ENCODE measurements at places on chromosomes 3 and 15.

GRCh38 chr3:152151216-152151876 is 117.4 kb upstream of the MBNL1 start:
- DNase-seq = no peak

- peak; percentile 74 for DNase-seq
Measured at GRCh38 chr3:14598143-14598569, 53.4 kb upstream of the CCDC174 start.

GRCh38 chr3:120767106-120767505 is 24.6 kb downstream of the GTF2E1 start:
- DNase-seq = no peak

- DNase-seq = no peak
Measured at GRCh38 chr3:131390331-131390730, 8.8 kb downstream of the NUDT16 start.

DNA sequence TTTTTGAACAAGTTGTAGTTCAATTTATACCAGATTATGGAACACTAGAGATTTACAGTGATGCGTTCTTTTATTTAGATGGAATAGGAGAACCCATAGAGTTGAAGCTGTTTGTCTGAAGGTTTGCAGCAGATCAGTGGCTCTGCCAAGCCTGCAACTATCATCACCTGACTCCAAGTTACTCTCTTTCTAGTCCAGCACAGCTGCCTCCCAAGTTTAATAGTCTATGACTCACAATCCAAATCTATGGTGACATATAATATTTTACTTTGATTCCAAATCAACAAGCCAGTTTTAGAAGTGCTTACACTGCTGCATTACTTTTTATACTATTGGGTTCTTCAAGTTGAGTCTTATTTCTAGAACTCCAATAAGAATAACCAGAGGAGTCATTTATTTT is 400.4 kb downstream of the LPP start:
- DNase-seq = no peak

GRCh38 chr3:108404368-108404767 is 106.0 kb downstream of the MYH15 start:
- no peak for DNase-seq

DNA sequence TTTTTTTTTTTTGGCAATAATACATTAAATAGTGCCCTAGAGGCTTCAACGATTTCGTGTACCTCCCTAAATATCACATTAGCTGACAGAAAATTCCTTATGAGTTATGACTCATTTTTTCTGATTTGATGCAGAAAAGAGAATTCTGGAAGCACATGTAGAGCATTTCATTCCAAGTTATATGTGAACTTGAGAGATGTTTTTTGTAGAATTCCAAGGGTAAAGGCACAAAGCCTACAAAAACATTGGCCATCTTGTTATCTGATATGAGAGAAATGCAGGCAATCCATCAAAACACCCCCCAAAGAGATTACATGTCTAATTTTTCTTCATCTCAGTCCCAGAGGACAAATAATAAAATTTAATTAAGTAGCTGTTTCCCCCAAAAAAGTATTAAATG is 6.7 kb upstream of the PFN2 start:
- no peak for DNase-seq

DNA sequence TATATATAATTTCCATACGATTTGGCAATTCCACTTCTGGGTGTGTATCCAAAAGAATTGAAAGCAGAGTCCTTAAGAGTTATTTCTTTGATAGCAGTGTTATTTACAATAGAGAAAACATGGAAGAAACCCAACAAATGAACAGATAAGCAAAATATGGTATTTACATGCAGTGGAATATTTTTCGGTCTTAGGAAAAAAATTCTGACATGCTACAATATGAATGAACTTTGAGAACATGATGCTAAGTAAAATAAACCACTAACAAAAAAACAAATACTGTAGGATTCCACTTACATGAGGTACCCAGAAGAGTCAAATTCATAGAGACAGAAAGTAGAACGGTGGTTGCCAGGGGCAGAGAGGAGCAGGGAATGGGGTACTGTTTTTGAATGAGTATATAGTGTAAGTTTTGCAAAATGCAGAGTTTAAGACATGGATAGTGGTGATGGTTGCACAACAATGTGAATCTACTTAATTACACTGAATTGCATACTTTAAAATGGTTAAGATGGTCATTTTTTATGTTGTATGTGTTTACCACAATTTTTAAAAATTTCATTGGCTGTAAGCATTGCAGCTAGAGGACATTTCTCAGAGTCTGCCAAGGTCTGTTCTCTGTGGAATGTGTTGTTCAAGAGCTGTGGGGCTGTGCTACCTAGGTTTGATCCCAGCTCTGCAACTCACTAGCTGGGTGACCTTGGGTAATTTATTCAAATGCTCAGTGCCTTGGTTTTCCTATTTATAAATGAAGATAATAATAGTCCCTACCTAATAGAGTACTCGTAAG is 122.1 kb downstream of the MEX3B start:
- DNase-seq = no peak

DNA sequence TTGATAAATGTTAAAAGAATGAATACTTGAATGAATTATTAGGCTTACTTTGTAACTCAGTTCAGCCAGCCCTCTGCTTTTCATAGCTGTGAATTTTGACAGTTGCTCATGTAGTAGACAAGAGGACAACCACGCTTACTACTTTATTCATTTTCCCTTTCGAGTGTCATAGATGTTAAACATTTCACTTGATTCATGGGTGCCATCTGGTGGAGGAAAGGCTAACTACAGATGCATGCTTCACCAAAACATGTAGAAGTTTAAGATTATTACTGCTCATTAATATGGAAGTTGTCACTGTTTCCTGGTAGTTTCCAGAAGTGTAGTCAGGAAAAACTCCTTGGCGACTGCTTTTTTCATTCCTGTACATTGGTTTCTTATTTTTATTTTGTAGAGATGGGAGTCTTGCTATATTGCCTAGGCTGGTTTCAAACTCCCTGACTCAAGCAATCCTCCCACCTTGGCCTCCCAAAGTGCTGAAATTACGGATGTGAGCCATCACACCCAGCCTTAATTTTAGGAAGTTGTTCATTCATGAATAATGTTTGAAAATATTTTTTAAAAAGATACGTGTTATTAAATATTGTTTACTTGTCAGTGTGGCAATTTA is 163.2 kb downstream of the B3GALNT1 start:
- peak; percentile 86 for DNase-seq

- DNase-seq = no peak
Measured at GRCh38 chr3:33433843-33434242, 6.4 kb downstream of the UBP1 start.

GRCh38 chr3:122789585-122790273 is 3.9 kb downstream of the HSPBAP1 start:
- DNase-seq = no peak

DNA sequence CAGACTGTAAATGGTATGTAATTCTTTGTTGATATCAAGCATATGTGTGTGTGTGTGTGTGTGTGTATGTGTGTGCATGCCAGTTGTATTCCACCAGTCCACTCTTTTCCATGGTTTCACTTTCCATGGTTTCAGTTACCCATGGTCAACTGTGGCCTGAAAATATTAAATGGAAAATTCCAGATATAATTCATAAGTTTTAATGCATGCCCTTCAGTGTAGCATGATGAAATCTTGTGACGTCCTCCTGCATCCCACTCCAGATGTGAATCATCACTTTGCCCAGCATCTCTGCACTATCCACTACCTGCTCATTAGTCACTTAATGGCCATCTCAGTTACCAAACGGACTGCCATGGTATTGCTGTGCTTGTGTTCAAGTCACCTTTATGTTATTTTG is 215.9 kb downstream of the GBE1 start:
- no peak for DNase-seq

GRCh38 chr3:74271541-74271940 is 342.9 kb downstream of the CNTN3 start:
- DNase-seq = no peak

- DNase-seq = peak; percentile 6
Measured at GRCh38 chr15:99986297-99987118, 253.3 kb upstream of the LYSMD4 start.

DNA sequence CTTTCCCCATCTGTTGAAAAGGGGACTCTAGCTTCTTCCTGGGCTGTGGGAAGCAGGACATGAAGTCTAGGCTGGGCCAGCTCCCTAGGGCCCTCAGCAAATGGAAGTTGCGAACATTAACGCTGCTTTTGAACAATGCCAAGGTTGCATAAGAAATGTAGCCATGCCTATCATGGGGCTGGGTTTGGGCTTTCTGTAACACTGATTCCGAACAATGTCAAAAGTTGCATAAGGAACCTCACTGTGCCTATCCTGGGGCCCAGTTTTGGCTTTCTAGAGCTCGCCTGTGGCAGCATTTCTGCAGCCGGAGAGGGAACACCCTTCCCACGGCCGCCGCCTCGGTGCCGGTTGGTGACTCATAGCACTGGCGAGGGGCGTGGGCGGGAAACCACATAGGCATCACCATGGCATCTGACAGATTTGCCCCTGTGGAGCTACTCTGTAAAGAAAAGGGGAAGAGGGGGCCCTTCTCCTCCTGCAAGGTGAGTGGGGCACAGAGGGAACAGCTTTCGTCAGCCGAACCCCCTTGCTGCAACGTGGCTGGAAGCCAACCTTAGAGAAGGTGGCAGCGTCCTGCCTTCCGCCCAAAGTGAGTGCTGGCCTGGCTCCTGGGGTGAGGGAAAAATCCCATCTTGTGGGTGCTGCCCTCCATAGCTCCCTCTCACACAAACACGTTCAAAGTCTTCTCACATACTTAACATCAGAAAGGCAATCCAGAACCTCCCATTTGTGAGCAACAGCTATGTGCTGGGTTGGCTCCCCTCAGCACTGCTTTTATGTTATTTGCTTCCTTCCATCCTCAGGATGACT is 46.6 kb upstream of the ATP2B2 start:
- DNase-seq = peak; percentile 97

DNA sequence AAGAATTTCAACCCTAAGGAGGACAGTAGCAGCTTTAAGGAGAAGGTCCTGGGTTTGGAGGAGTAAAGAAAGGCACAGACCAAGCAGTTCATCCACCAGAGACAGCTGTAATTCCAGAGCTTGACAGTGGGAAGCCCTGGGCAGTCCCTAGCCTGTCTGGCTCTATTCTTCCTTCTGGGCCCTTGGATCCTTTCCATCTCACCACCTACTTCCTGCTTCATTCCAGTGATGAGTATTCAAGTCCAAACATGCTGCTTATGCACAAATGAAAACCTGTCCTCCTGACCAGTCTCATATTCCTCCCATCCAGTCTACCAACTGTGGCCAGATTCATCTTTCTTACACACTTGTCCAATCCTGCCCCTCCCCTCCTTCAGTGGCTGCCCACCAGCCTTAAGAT is 171.4 kb downstream of the CNTN3 start:
- no peak for DNase-seq

DNA sequence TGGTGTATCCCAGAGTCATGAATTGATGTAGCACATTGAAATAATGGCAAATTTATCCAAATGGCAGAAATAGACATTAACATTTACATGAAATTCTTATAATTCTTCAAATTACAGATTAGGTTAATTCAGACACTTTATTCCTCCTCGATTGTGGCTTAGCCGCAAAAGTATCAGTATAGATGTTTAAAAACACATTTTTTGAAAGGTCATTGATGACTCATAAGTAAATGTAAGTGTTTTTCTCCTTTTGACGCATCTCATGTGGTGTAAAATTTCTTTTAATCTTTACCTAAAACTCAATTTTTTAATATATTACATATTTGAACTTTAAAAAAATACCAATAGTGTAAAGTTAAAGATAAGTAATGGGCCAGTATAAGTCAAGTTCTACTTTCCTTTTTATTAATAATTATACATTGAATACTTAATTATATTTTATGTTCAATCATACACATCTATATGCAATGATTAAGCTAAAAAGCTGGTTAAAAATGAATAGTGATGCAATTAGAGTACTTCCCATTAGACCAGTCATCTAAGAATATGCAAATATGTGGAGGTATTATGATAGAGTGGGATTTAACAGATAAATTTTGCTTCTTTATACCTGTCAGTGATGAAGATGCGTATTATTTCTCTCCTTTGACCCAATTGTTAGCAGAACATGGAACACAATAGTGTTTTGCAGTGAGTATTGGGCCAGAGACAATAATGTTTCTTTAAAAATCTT is 678.1 kb upstream of the DPPA4 start:
- DNase-seq = no peak

DNA sequence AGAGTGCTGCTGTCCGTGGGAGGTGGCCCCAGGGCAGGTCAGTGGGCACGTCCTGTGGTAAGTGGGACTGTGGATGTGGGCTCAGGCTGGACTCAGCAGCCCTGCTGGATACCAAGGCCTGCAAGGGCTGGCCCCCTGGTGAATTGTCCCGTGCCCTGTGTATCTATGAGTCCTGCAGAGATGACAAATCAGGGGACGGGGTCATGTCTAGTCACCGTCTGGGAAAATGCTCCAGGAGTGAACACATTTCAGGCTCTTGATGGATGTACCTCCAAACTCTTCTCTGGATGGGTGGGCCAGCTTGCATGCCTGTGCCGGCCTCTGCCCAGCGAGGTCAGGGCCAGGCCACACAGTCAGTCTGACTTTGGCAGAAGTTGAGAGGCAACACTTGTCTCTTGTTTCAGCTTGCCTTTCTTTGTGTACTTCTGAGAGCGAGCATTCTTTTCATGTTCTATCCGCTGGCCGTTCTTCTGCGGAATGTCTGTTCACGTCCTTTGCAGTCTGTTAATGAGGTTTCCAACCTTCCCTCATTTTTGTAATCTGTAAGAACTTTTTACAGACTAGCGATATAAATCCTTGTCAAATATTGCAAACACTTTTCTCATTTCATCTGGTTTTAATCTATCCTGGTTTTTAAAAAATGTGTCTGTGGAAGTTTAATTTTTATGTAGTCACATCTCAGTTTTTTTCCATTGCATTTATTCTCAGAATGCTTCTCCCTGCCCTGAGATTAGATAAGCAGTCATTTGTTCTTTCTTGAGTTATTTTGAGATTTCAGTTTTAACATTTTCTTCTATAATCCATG is 11.4 kb upstream of the STAB1 start:
- no peak for DNase-seq

DNA sequence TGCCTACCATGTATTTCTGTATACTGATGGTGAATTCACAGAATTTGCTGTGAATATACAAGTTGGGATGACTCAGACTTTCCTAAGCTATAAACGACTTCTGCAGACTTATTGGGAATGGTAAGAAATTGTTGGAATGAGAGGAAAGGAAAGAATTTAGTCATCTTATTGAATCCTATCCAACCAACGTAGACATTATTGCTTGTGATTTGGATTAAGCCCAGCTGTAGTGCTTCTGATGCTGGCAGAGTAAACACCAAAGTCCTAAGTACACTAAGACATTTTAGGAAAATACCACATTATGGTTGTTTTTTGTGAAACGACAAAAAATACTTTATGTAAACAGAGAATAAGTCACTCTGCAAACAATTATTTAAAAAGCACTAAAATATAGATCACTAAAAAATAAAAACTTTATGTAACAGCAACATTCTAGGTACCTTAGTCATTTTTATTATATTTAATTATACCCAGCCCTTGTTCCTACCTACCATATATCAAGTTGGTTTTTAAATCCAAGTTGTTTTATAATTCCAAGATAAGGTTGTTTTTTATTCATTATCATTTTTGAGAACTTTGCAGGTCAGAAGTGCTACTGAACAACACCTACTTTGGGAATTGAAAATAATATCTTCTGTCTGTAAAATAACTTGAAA is 99.2 kb upstream of the MLF1 start:
- no peak for DNase-seq

All from hematopoietic multipotent progenitor cell treated with erythropoietin and hydrocortisone succinate and interleukin-3 and kit ligand, for 6 days (in vitro differentiated cells).